ENCODE measurements at places on chromosomes 16 and 17.

DNA sequence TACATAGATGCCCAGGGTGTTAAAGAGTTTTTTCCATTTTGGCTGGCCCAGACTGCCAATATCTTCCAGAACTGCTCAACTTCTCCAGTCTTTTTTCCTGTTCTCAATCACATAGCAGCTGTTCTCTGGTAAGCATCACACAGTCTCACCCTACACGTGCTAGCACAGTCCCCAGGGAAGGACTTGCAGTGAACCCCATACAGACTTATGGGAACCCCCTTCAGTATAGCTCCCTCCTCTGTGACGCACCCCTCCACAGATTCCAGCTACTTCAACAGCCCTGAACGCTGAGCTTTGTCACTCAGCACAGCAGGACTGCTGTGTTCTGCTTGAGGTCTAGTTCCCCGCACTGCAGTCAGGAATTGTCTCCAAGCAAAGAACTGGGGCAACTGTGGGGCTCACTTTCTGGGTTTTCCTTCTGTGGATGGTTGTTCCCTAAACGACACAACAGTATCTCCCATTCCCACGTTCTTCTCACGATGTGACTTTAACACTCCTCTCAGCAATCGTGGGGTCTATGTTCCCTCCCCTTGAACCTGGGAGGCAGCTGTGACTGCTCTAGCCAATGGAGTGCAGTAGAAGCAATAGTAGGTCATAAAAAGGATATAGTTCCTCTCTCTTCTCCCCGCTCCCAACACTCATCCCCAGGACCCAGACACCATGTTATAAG is 3.6 kb downstream of the MMP28 start:
- no peak for DNase-seq

- no peak for DNase-seq
Observed at GRCh38 chr17:82802075-82802780, 37.6 kb downstream of the ZNF750 start.

GRCh38 chr17:10993126-10993525 is 155.2 kb upstream of the PIRT start:
- DNase-seq = no peak

DNA sequence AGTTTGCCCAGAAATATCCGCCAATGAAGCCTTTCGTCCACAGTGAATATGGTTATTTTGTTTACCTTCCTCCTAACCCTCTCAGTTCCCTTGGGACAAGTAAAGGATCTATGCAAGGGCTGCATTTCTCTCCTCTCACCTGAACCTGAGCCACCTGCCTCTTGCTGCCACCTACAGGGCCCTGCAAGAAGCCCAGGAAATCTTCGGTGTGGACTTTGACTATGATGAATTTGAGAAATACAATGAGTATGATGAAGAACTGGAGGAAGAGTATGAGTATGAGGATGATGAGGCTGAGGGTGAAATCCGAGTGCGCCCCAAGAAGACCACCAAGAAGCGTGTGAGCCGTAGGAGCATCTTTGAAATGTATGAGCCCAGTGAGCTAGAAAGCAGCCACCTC is 14.0 kb downstream of the SUPT6H start:
- DNase-seq = no peak

GRCh38 chr17:49971848-49972485 is 3.0 kb downstream of the DLX4 start:
- no peak for DNase-seq
